ENCODE measurements at places on chromosomes 4 and X. TPM values are rescaled to one million over a fixed set of nuclear protein-coding genes. Genes with fewer than 3 reads are reported as not detected.

CRLF2 gene
- total RNA-seq = not detected

- no peak for DNase-seq
These were observed 322.2 kb downstream of the IQCM start for GRCh38 chr4:149493492-149493891.

RS1 gene
- total RNA-seq = not detected

GRCh38 chr4:13670456-13671160 lies 43.1 kb upstream of the BOD1L1 start:
- no peak for DNase-seq

DNA sequence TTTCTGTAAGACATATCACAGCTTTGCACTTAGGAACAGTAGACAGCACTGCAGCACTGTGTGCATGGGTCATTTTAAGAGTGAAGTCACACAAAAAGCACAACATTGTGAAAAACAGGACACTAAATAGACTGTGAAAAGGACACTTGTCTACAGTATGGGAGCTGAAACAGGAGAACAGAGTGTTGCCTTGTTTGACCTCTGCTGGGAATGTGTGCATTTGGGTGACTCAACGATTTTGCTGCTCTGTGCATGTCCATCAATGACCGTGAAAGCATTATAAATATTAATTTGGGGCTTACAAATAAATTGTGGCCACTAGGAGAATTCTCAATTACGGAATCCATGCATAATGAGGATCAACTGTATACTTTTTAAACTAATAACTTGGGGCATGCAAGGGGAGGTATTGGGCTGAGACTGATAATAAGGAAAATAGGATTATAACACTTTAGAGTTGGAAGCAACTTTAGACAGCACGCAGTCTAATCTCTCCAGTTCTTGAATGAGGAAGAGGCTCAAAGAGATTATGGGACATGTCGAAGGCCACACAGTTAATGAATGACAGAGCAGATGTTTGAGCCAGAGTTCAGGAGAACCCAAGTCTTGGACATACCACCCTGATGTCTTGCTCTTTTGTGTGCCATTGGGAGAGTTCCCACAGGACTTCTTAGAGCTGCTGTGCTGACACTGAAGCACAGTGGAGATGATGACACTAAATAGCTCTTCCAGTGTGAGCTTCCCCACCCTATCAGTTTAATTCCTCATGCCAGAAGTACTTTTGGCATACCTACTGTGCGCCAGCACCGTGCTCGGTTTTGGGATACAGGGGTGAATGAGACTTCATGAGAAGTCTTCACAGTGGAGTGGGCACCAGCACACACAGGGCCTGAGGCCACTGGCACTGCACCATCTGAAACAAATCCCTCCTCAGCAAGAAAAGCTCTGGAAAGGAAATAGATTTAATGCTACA lies 79.3 kb downstream of the FRAS1 start:
- no peak for DNase-seq

DNA sequence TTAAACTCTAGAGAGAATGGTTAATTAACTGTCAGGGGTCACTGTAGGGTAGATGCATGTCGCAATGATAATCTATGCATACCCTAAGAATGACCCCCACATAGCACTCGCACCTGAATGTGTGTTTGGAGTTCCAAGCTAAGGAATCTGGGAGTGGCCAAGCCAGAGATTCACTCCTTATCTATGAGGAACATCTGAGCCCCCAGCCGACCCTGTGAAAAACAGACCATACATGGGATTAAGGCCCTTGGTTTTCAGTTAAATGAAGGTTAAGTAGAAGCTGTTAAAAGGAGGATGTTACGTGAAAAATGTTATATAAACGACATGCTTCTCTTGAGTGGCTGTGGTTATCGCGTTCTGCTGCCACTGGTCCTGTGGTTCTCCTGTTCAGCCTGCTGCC lies 147.2 kb downstream of the RELL1 start:
- DNase-seq = no peak

DNA sequence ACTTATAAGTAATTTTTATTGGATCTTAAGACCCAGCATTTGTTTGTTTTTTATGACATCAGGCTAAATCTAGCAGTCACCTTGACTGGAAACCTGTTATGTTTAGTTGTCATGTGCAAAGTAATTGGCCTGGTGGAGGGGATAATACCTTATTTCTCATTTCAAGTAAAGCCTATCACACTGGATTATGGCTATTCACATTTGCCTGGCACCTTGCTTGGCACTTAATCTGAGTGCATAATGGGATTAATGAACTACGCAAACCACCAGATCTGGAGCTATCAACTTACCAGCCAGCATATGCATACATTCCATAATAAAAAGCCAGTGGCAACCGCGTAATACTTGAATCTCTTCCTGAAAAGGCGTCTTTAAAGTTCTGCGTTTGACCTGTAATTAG lies 23.2 kb downstream of the SLC7A11 start:
- DNase-seq = no peak

CASK gene
- total RNA-seq = 19.8 TPM

CITED1 gene
- 1.1 TPM for total RNA-seq

MTMR8 gene
- 1.6 TPM for total RNA-seq

GRCh38 chr4:85644061-85644460 lies 169.1 kb downstream of the ARHGAP24 start:
- DNase-seq = no peak

- DNase-seq = no peak
These were observed 136.0 kb downstream of the FAM53A start for GRCh38 chr4:1547856-1548826.

DNA sequence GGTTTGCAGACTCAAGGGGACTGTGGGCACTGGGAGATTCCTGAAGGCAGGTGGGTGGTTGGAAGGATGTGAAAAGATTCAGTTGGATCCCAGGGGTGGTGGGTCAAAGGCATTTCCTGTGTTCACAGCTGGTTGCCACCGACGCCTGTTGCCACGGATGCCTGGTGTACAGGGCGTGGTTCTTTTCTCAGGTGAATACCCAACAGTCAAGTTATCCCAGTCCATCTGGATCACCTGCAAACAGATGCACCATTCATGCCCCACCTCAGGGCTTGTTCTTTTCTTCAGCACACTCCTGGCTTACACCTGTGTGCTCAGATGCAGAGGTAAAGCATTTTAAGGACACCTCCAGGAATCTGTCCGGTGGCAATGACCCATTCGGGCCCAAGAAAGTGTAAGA lies 55.8 kb upstream of the SHOX start:
- DNase-seq = no peak

Measured in H4 (cell line).